Jurkat, Clone E6-1 (cell line): ENCODE measurements at places on chromosomes 2 and 18.
A peak's percentile ranks its signal among the peaks of the same experiment; 100 is the strongest.

GRCh38 chr2:241703032-241703604 is 1.3 kb downstream of the ING5 start:
- no peak for DNase-seq

DNA sequence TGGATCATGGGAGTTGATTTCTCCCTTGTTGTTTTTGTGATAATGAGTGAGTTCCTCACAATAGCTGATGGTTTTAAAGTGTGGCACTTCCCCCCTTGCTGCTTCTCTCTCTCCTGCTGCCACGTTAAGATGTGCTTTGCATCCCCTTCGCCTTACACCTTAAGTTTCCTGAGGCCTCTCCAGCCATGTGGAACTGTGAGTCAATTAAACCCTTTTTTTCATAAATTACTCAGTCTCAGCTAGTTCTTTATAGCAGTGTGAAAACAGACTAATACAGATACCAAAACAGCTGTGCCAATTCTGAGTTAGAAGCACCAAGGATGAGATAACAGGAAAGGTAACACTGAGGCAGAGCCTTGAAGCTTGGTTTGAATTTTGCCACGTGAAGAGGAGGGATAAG is 44.7 kb downstream of the ITSN2 start:
- DNase-seq, result no peak

- DNase-seq, result no peak
Observed at GRCh38 chr2:241797441-241798080, 11.4 kb upstream of the NEU4 start.

DNA sequence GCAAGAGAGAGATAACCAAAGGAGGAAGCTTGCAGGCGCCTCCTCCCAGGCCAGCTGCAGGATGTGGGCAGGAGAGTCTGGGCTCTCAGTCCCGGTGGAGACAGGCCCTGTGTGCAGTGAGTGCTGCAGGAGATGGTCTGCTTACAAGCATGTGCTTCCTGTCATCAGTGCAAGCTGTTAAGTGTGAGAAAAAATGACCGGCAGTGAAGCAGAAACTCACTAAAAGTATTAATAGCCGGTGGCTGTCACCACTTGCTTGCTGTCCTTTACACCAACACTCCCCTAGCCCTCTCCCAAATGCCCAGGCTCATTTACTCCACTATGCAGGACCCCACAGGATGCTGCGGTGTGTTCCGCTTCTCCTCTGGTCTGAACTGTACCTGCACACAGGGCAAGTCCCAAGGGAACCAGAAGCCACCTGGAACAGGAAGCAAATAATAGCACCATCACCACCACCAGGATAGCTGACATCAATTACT is 435.6 kb upstream of the HS6ST1 start:
- DNase-seq, result peak; percentile 94

GRCh38 chr2:110794951-110795350 is 62.6 kb downstream of the ACOXL start:
- no peak for DNase-seq

DNA sequence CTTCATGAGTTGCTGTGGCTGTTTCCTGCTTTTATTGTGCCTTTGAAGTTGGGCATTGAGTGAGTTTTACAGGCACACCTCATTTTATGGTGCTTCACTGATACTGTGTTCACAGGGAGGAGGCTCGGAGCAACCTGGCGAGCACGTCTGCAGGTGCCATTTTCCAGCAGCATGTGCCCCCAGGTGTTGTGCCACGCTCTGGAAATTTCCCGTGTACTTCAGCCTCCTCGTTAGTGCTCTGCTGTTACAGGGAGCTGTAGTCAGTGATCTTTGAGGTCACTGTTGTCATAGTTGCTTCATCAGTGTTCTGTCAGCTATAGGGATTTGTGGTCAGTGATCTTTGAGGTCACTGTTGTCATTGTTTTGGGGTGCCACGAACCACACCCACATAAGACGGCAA is 20.1 kb downstream of the CTDP1 start:
- DNase-seq, result no peak

GRCh38 chr2:88067189-88067588 is 436 bp upstream of the SMYD1 start:
- no peak for DNase-seq

DNA sequence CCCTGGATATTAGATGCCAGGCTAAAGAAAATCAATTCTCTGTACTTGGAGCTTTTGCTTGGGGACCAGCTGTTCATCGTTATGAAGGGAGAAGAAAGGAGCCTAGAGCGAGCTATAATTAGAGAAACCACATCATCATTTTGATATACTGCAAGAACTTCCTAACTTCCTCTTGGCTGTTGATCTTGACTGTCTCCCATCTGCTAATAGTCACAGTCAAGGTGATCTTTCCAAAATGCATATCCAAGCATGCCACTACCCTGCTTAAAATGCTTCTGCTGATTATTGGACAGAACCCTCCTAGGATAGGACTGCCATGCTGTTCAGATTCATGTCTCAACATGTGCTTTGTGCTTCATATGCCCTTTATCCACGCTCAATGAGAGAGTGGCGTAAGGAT is 54.8 kb downstream of the RAPGEF4 start:
- DNase-seq, result peak; percentile 21

GRCh38 chr2:98731894-98732349 is 990 bp upstream of the MGAT4A start:
- DNase-seq, result no peak

- DNase-seq, result no peak
Observed at GRCh38 chr2:179252423-179252822, 12.2 kb downstream of the SESTD1 start.

DNA sequence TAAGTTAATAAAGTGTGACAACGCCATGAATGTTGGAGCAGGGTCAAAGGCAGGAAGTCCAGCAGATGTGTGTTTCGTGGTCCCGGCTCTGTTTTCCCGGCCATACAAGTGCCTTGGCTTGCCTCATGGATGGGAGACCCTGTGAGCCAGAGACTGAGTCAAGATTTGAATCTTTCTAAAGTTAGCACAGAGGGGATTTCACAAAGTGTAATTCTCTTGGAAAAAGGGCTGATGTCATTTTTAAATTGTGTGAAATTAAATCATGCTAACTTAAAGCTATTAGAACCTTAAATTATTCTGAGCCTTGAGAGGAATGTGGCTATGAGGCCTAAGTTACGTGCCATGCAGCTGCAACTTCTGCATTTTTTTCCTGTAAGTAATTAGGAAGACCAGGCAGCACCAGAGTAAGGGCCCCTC is 38.3 kb upstream of the RALBP1 start:
- DNase-seq, result no peak

DNA sequence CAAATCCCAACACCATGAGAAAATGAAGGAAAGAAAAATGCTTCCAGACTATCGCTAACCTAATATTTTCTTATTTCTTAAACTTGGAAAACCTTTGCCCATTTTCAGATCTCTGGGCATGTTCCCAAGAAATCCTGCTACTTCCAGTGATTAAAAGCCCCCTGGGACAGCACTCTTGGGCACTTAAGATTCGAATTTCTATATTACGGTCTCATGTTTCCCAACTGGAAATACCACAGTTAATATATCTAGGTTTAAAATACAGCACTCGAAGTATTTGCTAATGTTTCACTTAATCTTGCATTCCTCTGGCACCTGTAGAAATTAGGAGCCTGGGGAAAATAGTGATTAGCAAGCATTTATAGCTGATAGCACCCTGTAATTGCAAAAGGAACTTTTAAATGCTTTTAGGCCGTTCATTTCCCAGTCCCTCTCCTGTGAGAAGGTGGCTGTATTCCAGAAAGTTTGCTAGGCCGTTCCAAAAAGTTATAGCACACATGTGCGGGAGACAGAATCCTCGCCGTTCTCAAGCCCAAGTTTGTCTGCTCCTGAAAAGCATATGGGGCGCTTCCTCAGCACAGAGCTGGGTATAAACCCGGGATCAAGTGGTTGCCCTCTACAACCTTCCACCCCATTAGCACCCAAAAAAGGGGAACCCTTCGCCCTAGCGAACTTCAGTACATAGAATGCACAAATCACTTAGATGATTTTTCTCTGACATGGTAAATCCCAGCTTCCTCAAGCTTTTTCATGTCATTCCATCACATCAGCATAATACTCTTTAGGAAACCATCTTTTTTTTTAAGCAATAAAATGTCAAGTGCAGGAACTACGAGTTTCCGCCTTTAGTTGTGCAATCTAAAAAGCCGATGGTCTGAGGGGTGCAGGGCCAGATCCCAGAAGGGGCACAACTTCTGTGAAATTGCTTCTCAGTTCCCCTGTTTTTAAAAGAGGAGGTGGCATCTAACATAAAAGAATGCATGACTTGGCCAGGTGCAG is 60.6 kb downstream of the DIPK1C start:
- DNase-seq, result no peak

- no peak for DNase-seq
Observed at GRCh38 chr2:52238782-52239181, 1206.8 kb upstream of the NRXN1 start.

GRCh38 chr2:236167297-236168109 is 683 bp downstream of the GBX2 start:
- DNase-seq, result no peak

GRCh38 chr2:200735061-200735460 is 76.6 kb upstream of the BZW1 start:
- DNase-seq, result no peak

GRCh38 chr2:195500879-195501278 is 156.1 kb upstream of the SLC39A10 start:
- no peak for DNase-seq

DNA sequence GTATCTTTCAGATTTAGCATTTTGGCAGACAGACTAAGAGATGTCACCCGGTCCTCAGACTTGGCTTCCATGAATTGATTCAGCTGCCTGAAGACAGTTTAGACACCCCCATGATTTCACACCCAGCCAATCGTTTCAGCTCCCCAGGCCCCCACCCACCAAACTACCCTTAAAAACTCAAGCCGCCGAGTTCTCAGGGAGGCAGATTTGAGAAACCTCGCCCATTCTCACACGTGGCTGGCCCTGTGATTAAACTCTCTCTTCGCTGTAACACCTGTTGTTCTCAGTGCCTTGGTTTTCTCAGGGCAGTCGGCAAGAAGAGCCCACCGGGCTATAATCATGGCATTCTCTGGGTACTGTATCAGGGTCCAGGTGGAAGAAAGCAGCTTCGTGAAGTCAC is 35.2 kb downstream of the UXS1 start:
- no peak for DNase-seq

DNA sequence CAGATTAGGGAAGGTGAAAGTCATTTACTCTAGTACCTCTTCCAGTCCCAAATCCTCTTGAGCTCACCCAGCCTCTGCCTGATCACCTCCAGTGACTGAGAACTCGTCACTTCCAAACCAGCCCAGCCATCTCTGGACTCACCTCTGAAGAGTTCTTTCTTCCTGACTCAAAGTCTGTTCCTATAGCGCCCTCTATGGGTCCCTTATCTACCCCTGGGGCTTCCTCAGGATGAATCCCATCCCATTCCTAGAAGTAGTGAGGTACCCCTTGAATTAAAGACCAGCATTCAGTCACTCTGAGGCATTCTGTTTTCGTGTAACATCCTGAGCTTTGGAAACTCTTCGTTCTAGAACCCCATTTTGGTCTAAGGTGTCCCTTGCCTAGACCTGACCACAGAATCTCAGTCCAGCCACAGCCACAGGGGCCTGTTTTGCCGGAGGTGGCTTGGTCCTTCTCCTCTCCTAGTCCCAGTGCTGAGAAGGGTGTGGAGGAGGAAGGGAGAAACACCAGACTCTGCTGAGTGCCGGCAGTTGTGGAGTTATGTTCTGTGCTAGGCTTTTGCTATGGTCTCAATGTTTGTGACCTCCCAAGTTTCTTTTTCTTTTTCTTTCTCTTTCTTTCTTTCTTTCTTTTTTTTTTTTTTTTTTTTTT is 32.7 kb downstream of the SIX3 start:
- DNase-seq, result no peak

DNA sequence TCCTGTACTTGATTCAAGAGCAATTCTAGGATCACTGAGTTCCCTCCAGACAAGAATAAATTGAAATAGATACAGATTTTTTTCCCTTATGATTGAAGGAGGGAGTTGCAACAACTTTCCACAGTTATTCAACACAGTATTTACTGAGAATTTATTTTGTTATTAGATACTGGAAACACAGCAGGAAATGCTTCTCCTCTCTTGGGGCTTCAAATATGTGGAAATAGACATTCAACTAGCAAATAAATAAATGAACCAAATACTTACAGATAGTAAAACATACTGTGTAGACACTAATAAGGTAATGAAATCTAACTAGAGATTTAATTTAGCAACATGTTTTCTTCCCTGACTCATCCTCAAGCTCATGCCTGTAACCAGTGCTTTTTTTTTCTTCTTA is 169.2 kb downstream of the LNPK start:
- no peak for DNase-seq

- DNase-seq, result no peak
Observed at GRCh38 chr2:171595896-171596295, 73.6 kb downstream of the CYBRD1 start.

GRCh38 chr2:235851828-235852525 is 316.2 kb downstream of the GBX2 start:
- DNase-seq, result no peak

DNA sequence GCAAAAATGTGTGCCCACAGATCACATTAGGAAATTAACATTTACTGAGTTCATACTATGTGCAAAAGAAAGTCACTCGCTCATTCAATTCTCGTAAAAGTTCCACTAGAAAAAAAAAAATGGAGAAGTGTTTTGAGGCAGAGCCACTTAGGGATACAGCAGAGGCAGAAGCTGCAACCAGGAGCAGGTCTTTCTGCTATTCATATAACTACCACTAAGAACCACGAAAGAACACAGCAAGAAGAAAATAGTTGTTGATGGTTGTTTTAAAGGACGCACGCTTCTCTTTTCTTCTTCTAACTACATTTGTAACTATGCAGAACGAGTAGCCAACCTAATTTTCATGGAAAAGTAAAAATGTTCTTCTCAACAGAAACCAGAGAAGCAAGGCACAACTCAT is 45.0 kb downstream of the ROCK2 start:
- DNase-seq, result no peak

DNA sequence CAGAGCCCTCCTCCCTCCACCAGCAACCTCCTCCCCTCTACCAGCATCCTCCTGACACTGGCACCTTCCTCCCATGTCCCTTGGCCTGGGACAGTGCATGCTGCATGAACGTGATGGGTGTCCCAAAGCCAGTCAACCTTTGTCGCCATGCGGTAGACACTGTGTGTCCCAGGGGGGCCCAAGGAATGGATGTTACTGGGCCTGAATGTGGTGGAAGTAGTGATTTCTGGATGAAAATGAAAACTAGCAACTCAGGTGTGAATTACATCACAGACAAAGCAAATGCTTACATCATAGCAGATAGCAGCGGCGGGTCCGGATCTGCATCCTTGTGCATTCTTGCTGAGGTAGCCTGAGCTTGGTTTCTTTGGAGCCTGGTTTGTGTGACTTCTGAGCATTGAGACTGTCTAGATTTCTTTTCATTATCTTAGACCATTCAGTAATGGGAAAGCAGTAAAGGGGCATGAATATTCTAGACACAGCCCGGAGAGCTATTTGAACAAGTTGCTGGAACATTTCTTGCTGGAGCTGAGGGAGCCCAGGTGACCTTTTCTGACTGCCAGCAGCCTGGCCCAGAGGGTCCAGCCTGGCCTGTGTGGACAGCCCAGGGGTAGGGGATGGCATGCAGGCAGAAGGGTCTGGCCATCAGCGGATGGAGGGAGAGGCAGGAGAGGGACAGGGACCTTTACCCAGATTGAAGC is 100.4 kb downstream of the FAM210A start:
- DNase-seq, result no peak
